ENCODE measurements at places on chromosomes 4 and X.

GRCh38 chr4:20017070-20017776, 234.5 kb upstream of the SLIT2 start:
- no peak for DNase-seq

- DNase-seq: no peak
Measured at GRCh38 chrX:71615954-71616353, 2.4 kb downstream of the CXCR3 start.

DNA sequence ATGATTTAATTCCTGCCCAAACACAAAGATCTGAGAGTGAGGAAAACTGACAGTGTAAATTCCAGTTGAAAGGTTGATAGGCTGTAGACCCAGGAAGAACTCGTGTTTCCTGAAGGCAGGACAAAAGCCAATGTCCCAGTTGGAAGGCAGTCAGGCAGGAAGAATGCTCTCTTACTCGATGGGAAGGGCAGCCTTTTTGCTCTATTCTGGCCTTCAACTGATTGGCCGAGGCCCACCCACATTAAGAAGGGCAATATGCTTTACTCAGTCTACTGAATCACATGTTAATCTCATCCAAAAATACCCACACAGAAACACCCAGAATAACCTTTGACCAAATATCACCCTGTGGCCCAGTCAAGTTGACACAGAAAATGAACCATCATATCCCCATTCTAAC, 45.3 kb upstream of the SOD3 start:
- DNase-seq: no peak

- DNase-seq: no peak
Measured at GRCh38 chr4:11869191-11869870, 440.6 kb upstream of the HS3ST1 start.

DNA sequence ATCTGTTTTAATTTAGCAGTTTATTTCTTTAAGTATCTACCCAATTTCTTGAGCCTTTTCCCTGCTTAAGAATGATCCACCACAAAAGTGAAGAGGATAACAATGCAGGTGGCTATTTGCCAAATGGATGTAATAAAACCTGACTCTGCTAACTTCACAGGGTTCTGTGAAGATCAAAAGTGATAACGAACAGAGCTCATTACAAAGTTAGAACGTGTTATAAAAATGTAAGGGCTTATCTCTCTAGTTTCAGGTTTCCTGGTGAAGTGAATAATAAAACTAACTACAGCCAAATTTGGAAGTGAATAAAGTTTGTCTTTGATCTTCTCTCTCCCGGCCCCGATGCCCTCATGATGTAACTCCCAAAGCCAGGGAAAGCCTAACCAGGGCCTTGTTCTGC, 497.9 kb downstream of the SMARCA1 start:
- no peak for DNase-seq

GRCh38 chr4:74855879-74856278, 61.6 kb upstream of the BTC start:
- DNase-seq: no peak

DNA sequence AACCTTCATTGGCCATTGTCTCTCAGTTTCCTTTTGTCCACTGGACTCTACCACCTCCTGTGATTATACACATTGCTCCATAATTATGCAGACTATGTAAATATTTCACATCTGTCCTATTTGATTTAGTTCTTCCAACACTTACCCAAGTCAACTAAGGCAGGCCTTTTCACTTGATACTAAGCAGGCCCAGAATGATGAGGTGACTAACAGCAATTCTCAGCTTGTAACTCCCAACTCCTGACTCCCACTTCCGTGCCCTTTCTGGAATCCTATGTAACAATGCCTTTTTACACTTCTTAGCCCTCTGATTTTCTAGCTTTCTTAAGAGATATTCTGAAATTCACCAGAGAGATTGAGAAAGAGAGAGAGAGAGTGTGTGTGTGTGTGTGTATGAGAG, 6.6 kb downstream of the PAK3 start:
- DNase-seq: no peak

DNA sequence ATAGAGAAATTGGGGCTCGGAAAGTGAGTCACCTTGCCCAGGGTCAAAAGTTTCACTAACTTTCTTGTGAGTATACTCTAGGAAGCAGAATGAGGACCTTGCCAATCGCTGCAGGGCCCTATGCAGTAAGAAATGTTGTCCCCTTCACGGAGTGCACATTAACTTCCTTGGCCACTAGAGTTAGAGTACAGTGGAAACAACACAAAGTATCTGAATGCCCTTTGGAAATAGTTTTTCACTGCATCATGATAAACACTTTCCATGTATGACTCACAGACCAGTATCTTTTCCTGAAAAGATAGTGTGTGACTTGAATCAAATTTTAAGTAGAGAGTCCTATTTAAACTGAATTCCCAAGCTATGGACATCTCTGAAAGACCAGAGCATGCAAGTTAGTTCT, 45.5 kb upstream of the STK26 start:
- no peak for DNase-seq

- DNase-seq: no peak
Measured at GRCh38 chr4:100348473-100348872, 158.2 kb upstream of the DDIT4L start.

GRCh38 chrX:7145454-7145853, 2.1 kb upstream of the STS start:
- no peak for DNase-seq

- DNase-seq: no peak
Measured at GRCh38 chr4:137952116-137952515, 290.0 kb downstream of the SLC7A11 start.

- DNase-seq: no peak
Measured at GRCh38 chr4:36333303-36333877, 52.0 kb downstream of the DTHD1 start.

DNA sequence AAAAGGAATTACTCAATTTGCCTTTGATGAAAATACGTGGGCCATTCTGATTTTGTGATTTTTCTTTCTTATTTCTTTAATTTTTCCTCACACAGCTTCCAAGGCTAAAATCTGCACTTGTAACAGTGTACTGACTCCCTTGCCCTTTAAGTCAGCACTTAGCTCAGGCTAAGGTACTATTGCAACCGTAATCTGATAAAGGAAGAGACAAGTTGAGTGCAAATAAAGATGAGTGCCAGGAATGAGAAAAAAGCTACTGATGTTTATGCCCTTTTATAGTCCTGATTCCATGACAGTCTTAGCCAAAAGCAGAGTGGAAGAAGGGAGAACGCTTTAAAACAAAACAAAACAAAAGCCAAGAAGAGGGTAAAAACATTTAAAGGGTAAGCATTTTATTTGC, 6.0 kb downstream of the DMD start:
- DNase-seq: no peak

DNA sequence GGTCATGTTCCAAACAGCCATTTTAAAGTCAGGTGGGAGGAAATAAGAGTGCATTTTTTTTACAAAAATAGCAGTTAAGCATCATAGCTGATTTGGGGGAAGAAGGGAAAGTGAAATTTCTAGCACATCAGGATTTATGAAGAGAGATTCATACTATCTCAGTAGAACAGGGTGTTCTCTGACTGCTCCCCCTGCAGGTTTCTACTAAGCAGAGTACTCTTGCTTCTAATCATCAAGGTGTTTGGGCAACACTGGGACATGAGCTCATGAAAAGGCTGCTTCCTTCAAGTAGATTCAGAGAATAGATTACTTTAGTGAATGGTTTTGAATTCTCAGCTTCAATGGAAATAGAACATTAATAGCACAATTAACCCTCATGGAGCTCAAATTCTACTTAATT, 591.4 kb upstream of the PCDH10 start:
- no peak for DNase-seq

- no peak for DNase-seq
Measured at GRCh38 chrX:16924631-16925480, 21.6 kb upstream of the REPS2 start.

- no peak for DNase-seq
Measured at GRCh38 chr4:98300706-98301105, 39.5 kb downstream of the RAP1GDS1 start.

DNA sequence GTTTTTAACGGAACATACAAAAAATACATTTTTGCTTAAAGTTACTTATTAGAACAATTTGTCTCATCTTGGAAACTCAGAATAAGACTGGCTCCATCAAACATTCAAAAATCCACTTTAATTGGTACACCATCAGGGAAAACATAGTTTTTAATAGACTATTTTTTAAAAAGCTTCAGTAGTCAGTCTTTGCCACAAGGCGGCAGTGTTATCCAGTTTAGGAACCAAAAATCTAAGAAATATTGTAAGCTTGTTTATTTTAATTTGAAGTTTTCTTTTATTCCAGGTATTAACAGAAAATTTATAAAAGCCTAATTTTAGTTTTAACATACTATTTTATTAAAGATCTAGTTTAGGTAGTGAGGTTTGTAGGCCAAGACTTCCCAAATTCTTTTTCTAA, 107.7 kb downstream of the APOOL start:
- no peak for DNase-seq

- no peak for DNase-seq
Measured at GRCh38 chr4:147596981-147597380, 20.2 kb upstream of the TMEM184C start.

DNA sequence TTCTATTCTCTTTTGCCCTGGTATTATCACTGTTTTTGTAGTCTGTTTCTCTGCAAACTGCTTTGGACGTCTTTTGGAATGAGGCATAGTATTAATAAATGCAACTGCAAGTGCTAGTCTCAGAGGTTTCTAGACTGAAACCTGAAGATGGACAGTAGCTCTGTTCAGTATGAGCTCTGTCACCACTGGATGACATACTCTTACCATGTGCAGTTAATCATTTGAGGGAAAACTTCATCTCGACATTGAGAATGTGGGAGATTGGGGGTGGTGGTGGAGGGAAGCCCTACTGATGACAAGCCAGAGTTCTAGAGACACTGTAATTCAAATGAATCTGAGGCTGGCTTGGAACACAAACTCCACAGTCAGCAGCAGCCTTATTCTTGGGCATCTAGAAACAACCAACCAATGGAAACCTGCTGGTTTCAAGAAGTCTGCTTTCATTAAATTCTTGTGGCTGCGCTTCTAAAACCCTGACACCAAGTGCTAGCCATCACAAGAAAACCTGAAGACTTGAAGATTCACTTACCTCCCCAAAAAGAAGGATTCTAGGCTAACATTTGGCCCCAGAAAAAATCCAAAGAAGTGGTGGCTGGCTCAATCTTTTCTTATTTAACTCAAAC, 161.7 kb downstream of the RASL11B start:
- no peak for DNase-seq

- no peak for DNase-seq
Measured at GRCh38 chr4:148288448-148288847, 153.8 kb downstream of the NR3C2 start.

DNA sequence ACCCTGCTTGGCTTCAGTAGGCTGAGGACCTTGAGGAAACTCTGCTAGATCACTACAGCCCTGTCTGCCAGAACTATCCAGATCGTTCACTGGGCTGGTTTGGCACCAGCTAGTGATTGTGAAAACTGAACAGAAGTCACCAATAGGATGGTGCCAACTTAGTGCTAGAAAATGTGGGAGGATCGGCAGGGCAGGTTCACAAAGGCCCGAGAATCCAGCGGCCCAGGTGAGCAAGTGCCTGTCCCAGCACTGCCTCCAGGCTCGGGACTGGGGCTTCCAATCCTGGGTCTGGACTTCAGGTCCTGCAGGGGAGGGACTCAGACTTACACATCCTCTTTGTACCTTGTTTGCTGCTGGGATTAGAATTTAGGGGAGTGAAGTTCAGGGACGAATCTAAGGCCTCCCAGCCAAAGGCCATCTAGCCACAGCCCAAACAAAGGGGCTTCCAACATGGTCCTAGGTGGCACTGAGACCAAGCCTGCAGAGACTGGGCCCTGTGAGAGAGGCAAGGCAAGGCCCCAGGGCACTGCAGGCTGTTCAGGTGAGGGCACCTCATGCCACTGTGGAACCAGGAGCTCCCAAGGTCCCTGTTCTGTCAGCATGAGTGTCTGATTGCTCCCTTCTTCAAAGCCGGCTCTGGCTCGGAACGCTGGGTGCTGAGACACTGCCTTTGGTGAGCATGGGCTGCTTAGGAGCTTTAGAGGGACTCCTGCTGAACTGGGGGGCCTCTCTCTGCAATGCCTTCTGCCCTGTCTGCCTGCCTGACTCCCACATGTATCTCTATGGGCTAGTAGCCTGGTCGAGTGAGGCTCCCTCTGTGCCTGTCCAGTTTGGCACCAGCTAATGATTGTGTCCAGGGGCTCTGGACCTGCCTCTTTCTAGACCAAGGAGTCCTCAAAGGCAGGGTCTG, 20.7 kb upstream of the ZNF185 start:
- DNase-seq: no peak

DNA sequence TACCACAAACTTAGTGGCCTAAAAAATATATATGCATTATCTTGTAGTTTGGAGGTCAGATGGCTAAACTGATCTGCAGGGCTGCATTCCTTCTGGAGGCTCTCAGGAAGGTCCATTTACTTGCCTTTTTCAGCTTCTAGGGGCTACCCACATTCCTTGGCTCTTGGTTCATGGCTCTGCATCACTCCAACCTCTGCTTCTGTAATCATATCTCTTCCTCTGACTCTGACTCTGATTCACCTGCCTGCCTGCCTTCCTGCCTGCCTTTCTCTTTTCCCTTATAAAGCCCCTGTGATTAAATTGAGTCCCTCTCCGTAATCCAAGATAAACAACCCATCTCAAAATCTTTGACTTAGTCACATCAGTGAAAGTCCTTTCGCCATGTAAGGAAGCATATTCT, 25.0 kb upstream of the FRMPD4 start:
- DNase-seq: no peak

DNA sequence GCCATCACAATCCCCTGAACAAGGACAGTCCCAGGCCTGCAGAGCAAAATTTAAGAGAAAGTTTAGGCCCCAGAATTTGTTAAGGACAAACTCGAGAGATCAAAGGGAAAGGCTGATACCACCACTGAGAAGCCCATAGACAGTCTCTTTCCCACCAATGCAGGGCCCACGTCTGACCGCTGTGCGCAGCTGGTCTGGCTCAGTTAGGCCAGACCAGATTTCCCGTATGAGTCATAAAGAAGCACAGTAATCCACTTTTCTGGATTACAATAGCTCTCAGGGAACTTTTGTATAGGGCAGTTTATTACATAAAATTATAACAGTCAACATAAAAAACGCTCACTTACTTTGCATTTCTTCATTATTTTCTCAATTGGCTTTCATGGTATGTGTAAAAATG, 259.5 kb downstream of the RCHY1 start:
- DNase-seq: no peak

DNA sequence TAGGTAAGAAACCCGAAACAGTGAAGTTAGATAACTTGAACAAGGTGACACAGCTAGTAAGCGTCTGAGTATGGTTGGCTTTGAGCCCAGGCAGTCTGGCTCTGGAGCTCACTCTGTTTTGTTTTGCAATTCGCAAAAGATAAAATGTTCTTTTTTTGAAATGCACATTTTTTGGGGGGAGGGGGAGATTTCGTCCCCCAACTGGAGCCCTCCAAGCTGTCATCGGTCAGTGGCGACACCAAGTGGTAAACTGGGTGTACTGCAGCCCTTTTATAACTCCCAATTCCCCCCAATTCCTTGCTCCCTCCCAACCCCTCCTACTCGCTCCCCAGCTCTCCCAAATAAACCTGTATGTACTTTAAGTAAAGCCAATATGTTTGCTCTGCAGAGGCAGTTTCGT, 2.8 kb upstream of the CLCN5 start:
- DNase-seq: no peak

Data from GF-D8 (cell line).